Activated CD4-positive, alpha-beta T cell treated with anti-CD3 and anti-CD28 coated beads for 4 hours (primary cell): ENCODE measurements at places on chromosomes 4 and X.

GRCh38 chr4:183688216-183688615, 29.1 kb downstream of the TRAPPC11 start:
- no peak for DNase-seq

- no peak for DNase-seq
Observed at GRCh38 chrX:25175743-25176142, 160.0 kb upstream of the ARX start.

DNA sequence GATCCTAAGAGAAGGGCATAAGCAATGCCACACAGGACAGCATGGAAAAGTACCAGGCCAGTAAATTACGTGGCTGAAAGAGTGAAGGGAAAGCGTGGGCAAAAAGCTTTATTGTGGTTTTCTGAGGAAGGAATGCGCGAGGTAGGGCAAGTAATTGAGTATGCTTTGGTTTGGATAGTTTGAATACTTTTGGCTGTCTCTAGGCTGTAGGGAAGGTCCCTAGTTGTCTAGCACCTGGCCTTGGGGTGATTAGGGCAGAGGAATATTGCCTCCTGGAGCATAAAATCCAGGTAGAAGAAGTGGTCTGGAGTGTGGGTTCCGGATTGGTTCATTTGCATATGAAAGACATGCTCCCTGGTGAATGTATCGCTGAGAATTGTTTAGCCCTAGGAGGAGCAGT, 46.4 kb upstream of the NALF2 start:
- DNase-seq = no peak

DNA sequence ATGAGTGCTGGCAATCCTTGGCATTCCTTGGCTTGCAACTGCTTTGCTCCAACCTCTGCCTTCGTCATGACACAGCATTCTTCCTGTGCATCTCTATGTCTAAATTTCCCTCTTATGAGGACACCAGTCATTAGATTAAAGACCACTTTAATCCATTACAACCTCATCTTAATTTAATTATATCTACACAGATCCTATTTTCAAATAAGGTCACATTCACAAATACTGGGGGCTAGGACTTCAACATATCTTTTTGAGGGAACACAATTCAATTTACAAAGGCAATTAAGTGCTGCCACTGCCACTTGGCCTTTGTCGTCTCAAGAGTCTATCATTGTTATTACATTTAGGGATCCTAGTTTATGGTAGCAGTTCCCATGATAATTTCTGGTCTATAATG, 163.7 kb upstream of the PPP1R2C start:
- no peak for DNase-seq

DNA sequence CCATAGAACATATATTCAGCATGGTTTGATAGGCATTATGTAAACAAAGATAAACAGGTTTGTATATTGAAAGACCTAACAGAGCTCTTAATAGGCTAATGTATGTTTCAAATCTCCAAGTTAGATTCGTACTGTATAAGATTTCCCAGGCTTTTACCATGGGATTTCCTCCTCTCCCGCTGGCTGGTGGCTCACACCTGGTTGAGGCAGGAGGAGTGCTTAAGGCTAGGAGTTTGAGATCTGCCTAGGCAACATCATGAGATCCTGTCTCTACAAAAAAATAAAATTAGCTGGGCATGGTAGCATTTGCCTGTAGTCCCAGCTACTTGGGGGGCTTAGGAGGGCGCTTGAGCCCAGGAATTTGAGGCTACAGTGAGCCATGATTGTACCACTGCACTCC, 5.4 kb downstream of the CPE start:
- no peak for DNase-seq

DNA sequence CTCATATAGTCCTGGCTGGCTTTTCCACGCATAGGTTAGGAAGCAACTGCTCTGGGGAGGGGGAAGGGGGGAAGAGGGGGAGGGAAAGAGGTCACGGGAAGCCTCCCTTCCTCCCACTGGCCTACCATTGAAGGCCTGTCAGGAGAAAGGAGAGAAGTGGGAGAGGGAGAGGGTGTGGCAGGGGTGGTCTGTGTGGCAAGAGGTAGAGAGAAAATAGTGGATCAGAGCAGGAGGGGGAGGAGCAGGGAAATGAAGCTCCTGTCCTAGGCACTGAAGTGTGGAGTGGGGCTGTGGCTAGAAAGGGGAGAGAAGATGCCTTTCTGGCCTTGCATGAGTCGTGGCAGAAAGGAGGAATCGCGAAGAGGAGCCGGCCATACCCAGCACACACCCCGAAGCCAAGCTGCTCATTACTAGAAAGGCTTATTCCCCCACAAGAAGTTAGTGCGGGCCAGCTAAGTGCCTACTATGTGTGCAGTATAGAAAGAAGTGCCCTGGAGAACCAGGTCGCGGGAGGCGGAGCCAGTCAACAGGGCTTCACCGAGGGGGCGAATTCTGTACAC, 1.1 kb upstream of the TMEM164 start:
- DNase-seq = no peak

DNA sequence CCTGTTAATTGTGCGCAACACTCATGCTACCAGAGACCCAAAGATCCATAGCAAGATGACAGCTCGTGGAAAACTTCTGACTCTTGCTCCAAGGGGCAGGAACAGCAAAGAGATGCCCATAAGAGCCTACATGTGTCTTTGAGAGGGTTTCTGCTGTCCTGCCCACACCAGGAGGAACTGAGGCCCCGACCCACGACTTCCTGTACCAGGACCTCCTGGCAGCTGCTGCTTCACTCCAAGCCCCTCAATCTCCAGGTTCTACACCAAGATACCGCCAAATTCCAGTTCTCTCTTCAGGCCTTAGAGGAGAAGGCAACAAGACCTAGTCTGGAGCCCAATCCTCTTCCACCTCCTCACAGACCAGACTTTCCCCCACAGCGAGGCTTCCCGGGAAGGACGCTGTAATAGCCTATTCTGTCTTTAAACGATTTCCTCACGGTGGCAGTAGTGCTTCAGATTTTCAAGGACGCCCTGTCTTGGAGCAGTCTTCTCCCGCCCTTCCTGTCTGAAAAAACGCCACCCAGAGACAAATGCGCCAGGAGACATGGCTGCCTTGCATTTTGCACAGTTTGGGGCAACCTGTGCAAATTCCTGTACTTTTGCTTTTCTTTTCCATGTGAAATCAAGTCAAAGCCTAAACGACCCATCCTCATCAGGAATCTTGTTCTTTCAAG, 230.2 kb upstream of the STK26 start:
- no peak for DNase-seq

- DNase-seq = no peak
Observed at GRCh38 chr4:139776235-139776634, 110.6 kb downstream of the MGST2 start.

DNA sequence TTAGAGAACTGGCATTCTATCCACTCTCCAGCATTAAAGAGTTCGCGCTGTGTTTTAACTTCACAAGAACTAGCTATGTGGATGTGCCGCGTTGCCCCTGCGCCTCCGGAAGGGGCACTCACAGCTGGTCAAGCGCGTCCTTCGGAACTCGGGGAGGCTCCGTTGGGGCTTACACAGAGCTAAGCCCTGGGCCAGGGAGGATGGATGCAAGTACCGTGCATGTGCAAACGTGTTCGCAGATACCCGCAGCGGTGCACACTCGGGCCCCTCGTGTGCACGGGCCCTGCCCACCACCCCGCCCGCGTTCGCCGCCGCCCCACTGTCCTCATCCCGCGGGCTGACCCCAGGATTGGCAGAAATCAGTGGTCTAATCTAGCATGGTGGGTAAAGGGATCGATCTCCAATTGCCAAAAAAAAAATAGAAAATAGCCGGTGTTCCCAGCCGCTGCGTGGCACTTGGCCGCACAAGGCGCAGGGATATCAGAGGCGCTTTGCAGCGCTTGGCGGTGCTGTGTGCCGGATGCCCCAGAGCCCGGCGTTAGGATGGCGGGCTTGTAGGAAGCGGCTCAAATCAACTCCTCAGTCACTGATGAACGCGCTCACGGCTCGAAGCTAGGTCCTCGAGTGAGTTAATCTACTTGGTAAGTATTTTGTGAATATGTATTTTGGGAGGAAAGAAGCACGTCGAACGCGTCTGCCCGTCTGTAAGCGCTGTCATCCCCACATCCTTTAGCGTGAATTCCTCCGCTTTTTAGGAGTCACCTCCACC, 989 bp upstream of the PCDH10 start:
- no peak for DNase-seq

DNA sequence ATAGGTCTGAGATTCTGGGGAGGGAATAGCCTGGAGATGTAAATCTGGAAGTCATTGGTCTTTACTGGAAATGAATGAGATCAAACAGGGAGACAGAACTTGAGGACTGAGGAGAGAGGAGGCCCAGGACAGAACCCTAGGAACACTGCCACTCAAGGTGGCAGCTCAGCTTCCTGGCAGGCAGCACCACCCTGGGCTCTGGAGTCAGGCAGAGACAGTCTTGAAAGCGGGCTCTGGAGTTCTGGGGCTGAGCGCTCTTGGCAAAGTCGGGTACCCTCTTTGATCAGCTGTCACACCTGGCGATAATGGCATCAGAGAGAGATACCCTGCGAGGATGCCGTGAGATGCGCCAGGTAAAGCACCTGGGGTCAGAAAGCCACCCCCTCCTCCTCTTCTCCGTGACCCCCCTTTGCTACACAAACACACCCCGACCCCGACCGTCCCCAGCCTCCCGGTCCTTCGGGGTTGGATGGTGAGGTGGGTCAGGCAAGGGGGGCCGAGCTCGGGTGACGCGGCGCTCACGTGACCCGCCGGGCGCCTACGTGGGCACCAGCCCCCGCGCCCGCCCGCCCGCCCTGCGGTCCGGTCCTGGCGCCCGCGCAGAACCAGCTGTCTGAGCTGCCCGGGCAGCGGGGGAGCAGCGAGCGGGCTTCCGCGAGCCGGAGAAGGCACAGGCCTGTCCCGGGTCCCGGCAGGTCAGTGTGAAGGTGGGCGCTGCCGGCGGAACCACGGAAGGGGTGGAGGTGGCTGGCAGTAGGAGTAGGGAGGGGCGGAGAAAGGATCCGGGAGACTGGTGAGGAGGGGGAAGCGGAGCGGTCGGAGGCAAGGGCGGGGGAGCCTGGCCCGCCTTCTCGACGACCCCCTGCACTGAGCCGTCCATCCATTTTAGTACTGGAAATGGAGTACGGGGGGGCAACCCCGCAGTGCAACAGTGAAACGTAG, at the start of gene TCEAL3:
TSS of gene TCEAL3 (plus strand) at position 600 of the 942 bp plus-strand sequence. CDS start 1,102 bp downstream, outside the sequence.
- DNase-seq = no peak

GRCh38 chrX:137431693-137432488, 134.0 kb upstream of the ZIC3 start:
- DNase-seq = no peak
